ENCODE measurements at places on chromosomes 7 and 10. TPM values are rescaled to one million over a fixed set of nuclear protein-coding genes. Genes with fewer than 3 reads are reported as not detected.

The GRM8 gene
- total RNA-seq = 8.0 TPM

The MKRN1 gene
- 118 TPM for total RNA-seq

The PLCE1 gene
- 3.5 TPM for total RNA-seq

The PLPP4 gene
- total RNA-seq = 0.60 TPM

The PON3 gene
- total RNA-seq = 14.0 TPM

The MET gene
- total RNA-seq = 59.4 TPM

The UTF1 gene
- not detected for total RNA-seq

The NPSR1 gene
- not detected for total RNA-seq

The SLC25A40 gene
- total RNA-seq = 19.5 TPM

The INMT gene
- total RNA-seq = 18.8 TPM

The PSD gene
- total RNA-seq = 106 TPM

The CACNB2 gene
- 8.4 TPM for total RNA-seq
